Vagina (tissue), 2 donors: ENCODE measurements at places on chromosomes 13 and 19.

GRCh38 chr13:55869648-55870047 lies 1271.1 kb upstream of the PRR20A start:
- no peak for DNase-seq
- H3K36me3 ChIP-seq: no peaks in the 10 kb centered on the region
- H3K27me3 ChIP-seq: no peaks in the 10 kb centered on the region
- H3K4me1 ChIP-seq: no peaks in the 10 kb centered on the region
- no peak overlapping the region for H3K27ac ChIP-seq

GRCh38 chr19:4066682-4067395 lies at the start of gene ZBTB7A:
Gene ZBTB7A (minus strand): TSS chr19:4066899. CDS start chr19:4055232, 11,667 bp downstream.
- H3K27me3 ChIP-seq: no peaks in the 10 kb centered on the region
- peak within 1 kb of the TSS; percentile 99 for H3K27ac ChIP-seq
- no peaks in the 10 kb centered on the region for H3K36me3 ChIP-seq
- DNase-seq: peak; percentile 92
- H3K4me1 ChIP-seq: peaks cover 44% of the 10 kb centered on the region

DNA sequence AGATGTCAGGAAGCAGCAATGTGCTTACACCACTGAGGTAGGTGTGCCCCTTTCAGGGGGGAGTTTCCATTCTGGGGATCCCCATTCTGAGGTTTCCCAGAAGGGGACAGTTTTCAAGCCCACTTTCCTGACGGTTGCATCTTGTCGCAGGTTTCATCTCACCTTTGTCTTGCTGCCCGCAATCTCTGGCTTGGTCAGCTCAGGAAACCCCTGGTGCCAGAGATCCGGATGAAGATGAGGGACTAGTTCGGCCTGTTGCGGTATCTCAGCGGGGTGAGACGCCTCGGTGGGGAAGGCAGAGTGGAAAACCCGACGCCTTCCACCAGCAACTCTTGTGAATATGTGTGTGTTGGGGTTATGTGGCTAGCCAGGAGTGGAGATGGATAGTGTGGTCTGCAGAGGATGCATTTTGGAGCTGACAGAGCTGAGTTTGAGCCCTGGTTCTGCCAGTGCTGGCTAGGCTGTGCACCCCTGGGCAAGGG lies 13.1 kb downstream of the TNFSF9 start:
- H3K4me3 ChIP-seq: no peak overlapping the region
- no peak for DNase-seq
- H3K27me3 ChIP-seq: no peaks in the 10 kb centered on the region
- no peaks in the 10 kb centered on the region for H3K36me3 ChIP-seq
- H3K4me1 ChIP-seq: no peaks in the 10 kb centered on the region

- no peaks in the 10 kb centered on the region for H3K36me3 ChIP-seq
- DNase-seq: no peak
- H3K27me3 ChIP-seq: no peaks in the 10 kb centered on the region
- H3K27ac ChIP-seq: no peak overlapping the region
Observed at GRCh38 chr13:84873951-84874350, 925.3 kb downstream of the SLITRK6 start.

- H3K27me3 ChIP-seq: no peaks in the 10 kb centered on the region
- no peaks in the 10 kb centered on the region for H3K36me3 ChIP-seq
- H3K4me1 ChIP-seq: no peaks in the 10 kb centered on the region
- H3K4me3 ChIP-seq: no peak overlapping the region
Observed at GRCh38 chr13:48132961-48133360, 38.1 kb upstream of the MED4 start.

DNA sequence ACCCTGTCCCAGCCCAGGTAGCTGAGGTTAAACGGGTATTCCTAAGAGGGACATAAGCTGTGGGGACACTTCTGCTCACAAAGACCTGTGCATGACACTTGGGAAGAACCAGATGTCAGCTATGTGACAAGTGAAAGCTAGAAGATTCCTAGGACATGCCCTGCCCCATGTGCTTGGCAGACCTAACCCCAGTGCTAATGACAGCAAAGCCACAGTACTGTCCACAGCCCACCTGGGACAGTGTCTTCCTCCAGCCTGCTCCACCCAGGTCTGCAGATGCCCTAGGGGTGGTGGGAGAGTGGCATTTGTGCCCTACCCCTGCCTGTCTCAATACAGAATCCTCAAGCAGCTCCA lies 18.4 kb upstream of the EPHX3 start:
- peaks cover 79% of the 10 kb centered on the region for H3K4me1 ChIP-seq
- H3K36me3 ChIP-seq: peaks cover 5% of the 10 kb centered on the region
- H3K4me3 ChIP-seq: no peak overlapping the region
- DNase-seq: no peak
- H3K27me3 ChIP-seq: no peaks in the 10 kb centered on the region
- H3K27ac ChIP-seq: peak overlapping the region; percentile 91

DNA sequence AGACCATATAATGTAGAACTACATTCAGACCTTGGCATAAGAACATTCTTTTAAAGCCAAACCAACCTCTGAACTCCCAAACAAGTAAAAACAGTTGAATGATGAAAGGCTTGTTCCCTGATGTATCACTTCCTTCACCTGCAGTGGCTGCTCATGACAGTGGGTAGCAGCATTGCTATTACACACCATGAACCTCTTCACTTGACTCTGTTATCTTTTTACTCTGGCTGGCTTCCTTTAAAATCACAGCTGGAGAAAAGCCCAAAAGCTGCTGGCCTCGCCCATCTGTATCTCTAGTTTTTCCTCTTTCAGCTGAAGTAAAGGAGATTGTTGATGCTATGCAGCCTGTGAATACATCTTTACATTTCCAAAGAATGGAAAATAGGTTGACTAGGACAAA lies 22.6 kb downstream of the THSD1 start:
- H3K4me3 ChIP-seq: no peak overlapping the region
- H3K27ac ChIP-seq: no peak overlapping the region
- H3K36me3 ChIP-seq: no peaks in the 10 kb centered on the region
- DNase-seq: no peak

GRCh38 chr19:7979559-7979958 lies 25.9 kb downstream of the ELAVL1 start:
- H3K4me3 ChIP-seq: no peak overlapping the region
- DNase-seq: no peak
- H3K27ac ChIP-seq: no peak overlapping the region

GRCh38 chr19:49546825-49547565 lies 19.2 kb downstream of the RCN3 start:
- peaks cover 12% of the 10 kb centered on the region for H3K4me1 ChIP-seq
- H3K27me3 ChIP-seq: no peaks in the 10 kb centered on the region
- H3K27ac ChIP-seq: peak overlapping the region; percentile 60
- no peak for DNase-seq
- H3K4me3 ChIP-seq: no peak overlapping the region
- no peaks in the 10 kb centered on the region for H3K36me3 ChIP-seq

DNA sequence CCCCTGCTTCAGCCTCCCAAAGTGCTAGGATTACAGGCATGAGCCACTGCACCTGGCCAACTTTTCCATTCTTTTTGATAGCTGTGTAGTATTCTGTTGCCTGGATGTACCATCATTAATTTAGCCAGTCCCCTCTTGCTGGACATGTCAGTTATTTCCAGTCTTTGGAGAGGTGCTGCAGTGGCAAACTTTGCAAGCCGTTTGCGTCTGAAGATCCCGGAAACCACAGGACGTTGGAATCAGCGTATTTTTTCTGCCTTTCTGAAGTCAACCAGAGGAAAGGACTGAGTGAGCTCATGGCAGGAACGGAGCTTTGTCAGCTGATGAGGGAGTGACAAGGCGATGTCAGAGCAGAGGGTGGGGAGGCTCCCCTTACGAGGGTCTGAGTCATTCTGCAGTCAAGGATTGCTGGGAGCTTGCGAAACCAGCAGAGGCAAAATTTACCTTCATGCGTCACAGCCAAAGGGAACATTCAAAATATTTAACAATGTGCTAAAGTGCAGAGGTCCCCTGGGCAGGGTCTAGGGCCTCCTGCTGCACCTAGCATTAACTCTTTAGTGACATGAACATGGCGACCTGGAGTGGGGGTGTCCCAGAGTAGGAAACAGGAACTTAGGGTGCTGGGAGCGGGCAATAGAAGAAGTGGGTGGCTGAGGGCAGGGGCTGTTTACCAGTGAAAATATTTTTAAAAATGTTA lies 5.6 kb downstream of the C5AR1 start:
- no peak overlapping the region for H3K4me3 ChIP-seq
- peak overlapping the region; percentile 52 for H3K27ac ChIP-seq
- no peaks in the 10 kb centered on the region for H3K4me1 ChIP-seq

GRCh38 chr19:40365613-40366401 lies 17.3 kb downstream of the PLD3 start:
- H3K27ac ChIP-seq: peak overlapping the region; percentile 15
- no peaks in the 10 kb centered on the region for H3K27me3 ChIP-seq
- peaks cover 19% of the 10 kb centered on the region for H3K4me1 ChIP-seq
- peak overlapping the region; percentile 24 for H3K4me3 ChIP-seq
- H3K36me3 ChIP-seq: peaks cover 31% of the 10 kb centered on the region
- DNase-seq: no peak

DNA sequence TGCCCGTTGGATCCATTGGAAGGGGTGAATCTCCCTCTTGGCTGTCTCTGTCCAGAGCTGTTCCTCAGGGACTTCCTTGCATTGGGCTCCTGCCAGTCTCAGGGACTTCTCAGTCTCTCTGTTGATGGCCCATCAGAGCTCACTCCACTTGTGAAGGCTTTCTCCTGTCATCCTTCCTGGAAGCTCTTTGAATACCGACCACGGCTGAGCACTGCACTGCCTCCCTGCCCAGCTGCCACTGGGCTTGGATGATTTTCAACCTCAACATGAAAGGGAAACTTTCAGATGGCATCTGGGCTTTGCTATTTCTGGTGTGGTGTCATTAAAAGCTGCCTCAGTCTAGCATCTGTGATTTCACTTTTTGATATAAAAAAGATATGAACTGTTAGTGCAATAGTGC lies 66.1 kb upstream of the ANKRD10 start:
- no peak overlapping the region for H3K27ac ChIP-seq
- H3K27me3 ChIP-seq: no peaks in the 10 kb centered on the region
- H3K4me3 ChIP-seq: no peak overlapping the region
- H3K36me3 ChIP-seq: no peaks in the 10 kb centered on the region

DNA sequence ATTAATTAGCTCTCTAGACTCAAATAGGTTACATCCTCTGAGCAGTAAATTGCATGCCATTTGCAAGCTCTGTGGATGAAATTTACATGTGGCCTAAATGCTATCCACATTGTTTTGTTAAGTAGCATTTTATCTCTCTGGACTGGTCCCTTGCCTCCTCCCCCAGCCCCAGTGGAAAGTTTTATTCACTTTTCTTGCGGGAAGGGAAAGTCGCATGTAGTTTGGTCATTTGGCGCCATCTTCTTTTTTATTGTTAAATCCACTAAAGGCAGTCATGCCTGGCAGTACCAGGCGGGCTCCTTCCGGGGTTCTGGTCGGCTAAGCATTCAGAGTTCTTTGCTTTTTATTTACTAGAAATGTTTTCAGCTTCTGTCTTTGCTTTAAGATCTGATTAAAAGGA lies 188.7 kb downstream of the TM9SF2 start:
- no peak overlapping the region for H3K4me3 ChIP-seq
- no peak for DNase-seq
- no peaks in the 10 kb centered on the region for H3K27me3 ChIP-seq
- no peaks in the 10 kb centered on the region for H3K36me3 ChIP-seq

DNA sequence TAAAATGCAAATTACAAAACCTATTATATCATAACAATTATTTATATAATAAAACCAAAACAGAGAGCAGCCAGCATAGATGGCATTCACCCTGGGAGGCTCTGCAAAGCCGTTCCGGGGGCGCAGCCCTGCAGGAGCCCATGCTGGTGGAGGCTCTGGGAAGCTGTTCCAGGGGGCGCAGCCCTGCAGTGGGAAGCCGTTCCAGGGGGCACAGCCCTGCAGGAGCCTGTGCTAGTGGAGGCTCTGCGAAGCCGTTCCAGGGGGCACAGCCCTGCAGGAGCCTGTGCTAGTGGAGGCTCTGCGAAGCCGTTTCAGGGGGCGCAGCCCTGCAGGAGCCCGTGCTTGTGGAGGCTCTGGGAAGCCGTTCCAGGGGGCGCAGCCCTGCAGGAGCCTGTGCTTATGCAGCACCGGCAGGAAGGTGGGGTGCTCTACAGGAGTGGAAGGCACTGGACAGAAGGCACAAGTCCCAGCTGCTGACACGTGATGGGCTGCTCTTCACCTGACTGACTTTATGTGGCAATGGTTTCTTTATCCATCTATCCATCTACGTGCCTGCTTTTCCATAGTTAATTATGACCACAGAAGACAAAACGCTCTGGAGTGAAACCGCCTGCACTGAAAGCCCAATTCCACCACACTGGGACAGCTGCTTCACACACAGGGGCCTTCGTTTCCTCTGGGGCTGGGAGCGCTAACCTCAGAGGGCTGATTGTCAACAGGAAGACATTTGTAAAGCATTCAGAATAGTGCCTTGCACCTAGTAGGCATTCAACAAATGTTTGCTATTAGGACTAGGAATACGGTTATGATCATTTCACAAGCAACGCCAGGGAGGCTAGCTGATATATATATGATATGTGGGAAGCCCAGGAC lies 23.7 kb downstream of the PCID2 start:
- H3K27me3 ChIP-seq: no peaks in the 10 kb centered on the region
- no peaks in the 10 kb centered on the region for H3K4me1 ChIP-seq
- no peaks in the 10 kb centered on the region for H3K36me3 ChIP-seq
- no peak overlapping the region for H3K27ac ChIP-seq
- H3K4me3 ChIP-seq: no peak overlapping the region
- no peak for DNase-seq

DNA sequence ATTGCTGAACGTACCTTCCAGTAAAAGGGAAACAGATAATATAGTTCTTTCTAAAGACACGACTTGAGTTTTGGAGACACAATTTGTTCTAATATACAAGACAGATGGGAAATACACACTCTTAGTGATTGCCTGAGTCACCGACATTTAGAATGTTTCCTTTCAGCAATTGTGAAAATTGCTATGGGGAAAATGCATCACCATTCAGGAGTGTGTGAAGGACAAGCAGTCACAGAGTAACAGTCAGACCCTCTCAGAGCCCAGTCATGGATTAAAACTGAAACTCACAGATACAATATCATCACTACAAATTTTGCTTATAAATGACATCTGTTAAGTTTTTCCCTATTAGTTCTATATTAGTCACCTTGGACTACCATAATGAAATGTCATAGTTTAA lies 286.1 kb downstream of the SPRY2 start:
- H3K36me3 ChIP-seq: no peaks in the 10 kb centered on the region
- H3K27me3 ChIP-seq: no peaks in the 10 kb centered on the region
- no peaks in the 10 kb centered on the region for H3K4me1 ChIP-seq
- no peak overlapping the region for H3K4me3 ChIP-seq
- no peak overlapping the region for H3K27ac ChIP-seq

DNA sequence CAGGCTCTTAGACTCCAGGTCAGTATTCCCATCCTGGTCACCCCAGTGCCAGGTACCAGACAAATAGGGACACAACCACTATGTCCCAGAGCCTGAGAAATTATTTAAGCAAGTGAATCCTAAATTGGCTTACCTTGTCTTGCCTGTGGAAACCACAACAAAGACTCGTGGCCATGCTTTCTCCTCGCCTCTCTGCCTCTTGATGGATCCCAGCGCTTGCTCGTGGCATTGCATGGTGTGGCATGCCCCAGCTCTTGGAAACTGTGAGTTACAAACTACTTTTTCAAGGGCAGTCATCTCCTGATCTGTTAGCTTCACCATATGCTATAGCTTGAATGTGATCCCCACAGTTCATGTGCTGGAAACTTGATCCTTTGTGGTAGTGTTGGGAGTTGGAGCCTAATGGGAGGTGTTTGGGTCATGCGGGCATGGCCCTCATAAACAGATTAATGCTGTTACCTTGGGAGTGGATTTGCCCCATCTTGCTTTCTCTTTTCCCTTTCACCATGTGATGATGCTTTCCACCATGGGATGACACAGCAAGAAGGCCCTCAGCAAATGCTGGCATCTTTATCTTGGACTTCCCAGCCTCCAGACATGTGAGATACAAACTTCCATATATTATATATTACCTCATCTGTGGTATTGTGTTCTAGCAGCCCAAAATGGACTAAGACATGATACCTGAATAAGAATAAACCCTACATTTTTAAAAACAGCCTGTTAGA lies 31.2 kb downstream of the SPRYD7 start:
- no peaks in the 10 kb centered on the region for H3K4me1 ChIP-seq
- no peaks in the 10 kb centered on the region for H3K27me3 ChIP-seq
- no peak for DNase-seq
